DND-41 (cell line): ENCODE measurements at places on chromosomes 3 and 15.

DNA sequence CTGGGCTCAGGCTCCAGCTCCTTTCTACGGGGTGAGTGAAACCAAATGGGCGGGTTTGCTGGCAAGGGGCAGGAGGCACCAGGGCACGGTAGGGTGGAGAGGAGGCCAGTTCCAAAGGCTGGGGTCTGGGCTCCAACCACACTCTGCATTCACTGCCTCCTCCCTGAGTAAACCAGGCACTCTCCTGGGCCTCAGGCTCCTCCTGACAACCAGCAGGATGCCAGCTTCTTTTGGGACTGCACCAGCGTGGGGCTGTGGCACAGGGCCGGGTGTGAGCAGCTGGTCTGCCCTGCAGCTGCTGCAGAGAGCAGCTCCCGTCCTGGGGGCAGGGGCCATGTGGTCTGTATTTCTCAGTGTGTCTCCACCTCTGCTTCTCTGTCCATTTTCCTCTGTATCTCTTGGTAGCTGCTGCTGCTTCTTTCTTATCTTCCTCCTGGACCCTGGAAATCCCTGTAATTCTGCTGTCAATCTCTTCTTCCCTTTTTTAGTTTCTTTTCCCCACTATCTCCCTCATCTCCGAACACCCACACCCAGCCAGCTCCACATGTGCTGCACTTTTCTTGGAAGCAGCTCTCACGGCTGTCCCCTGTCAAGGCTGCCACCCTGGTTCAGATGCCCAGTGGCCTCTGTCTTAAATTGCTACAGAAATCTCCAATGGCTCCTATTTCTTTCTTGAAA is 54.9 kb upstream of the TBC1D21 start:
- H3K27me3 ChIP-seq = peaks cover 8% of the 10 kb centered on the region
- H3K4me3 ChIP-seq = no peak overlapping the region
- no peak overlapping the region for H3K27ac ChIP-seq
- DNase-seq = no peak
- H3K4me1 ChIP-seq = no peaks in the 10 kb centered on the region

DNA sequence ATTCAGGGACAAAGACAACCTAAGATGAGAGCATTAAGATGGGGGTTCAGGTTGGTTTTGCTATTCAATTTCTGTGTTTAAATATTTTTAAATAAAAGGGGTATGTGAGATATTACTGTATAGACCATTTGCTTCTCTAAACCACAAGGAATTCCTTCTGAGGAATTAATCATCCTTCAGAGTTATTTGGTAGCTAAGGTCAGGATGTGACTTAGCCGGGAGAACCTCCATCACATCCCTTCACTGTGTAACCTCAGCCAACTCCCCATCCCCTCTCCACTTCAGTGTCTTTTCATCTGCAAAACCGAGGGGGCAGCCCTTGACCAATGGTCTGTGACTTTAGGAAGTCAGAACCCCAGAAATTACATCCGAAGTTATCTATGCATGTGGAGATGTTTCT is 48.7 kb upstream of the SKOR1 start:
- H3K27ac ChIP-seq = no peak overlapping the region
- no peaks in the 10 kb centered on the region for H3K36me3 ChIP-seq
- no peak for DNase-seq
- H3K4me1 ChIP-seq = peaks cover 10% of the 10 kb centered on the region
- H3K4me3 ChIP-seq = no peak overlapping the region

- DNase-seq = no peak
- H3K27ac ChIP-seq = no peak overlapping the region
- H3K4me1 ChIP-seq = peaks cover 32% of the 10 kb centered on the region
Observed at GRCh38 chr15:67524235-67524634, 3.3 kb downstream of the C15orf61 start.

DNA sequence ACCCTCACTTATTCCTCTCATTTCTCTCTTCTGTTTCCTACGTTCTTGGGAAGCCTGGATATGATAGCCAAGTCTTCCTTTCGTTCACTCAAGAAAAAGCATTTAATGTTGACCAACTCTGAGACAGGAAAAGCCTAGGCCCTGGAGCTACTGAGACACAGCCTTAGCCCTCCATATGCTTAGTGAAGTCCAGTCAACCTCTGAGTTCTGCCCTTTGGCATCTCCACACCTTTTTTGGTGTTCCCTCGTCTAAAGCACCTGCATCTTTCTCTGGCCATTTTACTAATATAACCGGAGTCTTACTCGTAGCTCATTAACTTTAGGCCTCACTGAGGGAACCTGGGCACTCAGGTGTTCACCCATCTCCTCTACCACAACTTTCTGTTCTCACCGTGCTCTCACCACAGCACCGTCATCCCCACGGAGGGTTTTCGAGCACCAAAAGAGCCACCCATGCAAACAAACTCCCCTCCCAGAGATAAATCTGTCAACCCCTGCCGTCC is 632 bp downstream of the MTHFS start:
- peaks cover 5% of the 10 kb centered on the region for H3K36me3 ChIP-seq
- peak overlapping the region; percentile 87 for H3K27ac ChIP-seq
- no peaks in the 10 kb centered on the region for H3K27me3 ChIP-seq
- H3K4me3 ChIP-seq = peak overlapping the region; percentile 59

- H3K4me3 ChIP-seq = peak overlapping the region; percentile 76; the same call in 1 of the 2 replicates
- H3K4me1 ChIP-seq = peaks cover 42% of the 10 kb centered on the region
- no peak for DNase-seq
- peak overlapping the region; percentile 95 for H3K27ac ChIP-seq
Observed at GRCh38 chr15:59104602-59104911, 389 bp upstream of the CCNB2 start.

GRCh38 chr15:74579001-74579400 is 36.6 kb upstream of the CLK3 start:
- H3K4me1 ChIP-seq = no peaks in the 10 kb centered on the region
- H3K27me3 ChIP-seq = no peaks in the 10 kb centered on the region
- no peak overlapping the region for H3K27ac ChIP-seq

DNA sequence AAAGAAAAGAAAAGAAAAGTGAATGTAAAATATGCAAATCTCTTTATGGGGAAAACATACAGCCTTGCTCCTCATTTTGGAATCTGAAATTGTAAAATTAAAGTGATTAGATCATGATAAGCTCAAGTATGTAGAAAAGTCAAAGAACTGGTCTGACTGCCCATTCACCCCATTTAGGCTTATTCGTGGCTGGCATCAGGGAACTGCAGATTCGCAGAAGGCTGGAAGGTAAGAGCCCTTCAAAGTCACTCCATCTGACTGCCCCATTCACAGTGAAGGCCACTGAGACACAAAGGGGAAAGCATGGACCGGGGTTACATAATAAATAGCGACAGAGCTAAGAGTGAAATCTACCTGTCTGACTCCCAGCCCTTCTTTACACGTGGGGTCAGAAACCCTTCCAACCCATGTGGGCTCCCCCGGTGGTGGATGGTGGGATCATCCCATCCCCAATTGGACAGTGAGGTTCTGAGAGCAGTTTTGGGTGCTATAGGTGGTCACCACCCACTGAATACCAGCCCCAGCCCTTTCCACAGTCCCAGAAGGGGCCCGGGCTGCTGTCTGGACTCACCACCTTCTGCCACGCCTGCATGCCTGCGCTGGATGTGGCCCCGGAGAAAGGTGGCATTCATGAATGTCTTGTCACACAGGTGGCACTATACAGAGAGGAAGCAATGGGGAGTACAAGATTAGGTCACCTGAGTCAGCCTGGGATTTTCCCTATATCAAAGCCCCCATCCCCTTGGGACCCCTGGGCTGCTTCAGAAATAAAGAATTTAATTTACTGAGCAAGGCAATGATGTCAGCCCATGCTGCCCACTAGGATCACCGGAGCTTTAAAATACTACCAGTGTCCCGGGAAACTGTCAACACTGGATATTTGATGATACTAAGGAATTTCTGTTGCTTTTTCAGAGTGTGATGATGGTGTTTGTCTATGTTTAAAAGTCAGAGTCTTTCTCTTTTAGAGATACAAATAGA is 17.9 kb downstream of the DZIP1L start:
- no peak overlapping the region for H3K27ac ChIP-seq
- no peak overlapping the region for H3K4me3 ChIP-seq
- H3K36me3 ChIP-seq = no peaks in the 10 kb centered on the region
- no peak for DNase-seq
- H3K4me1 ChIP-seq = no peaks in the 10 kb centered on the region
